Activated CD8-positive, alpha-beta memory T cell treated with anti-CD3 and anti-CD28 coated beads for 36 hours (primary cell): ENCODE measurements at places on chromosomes 7 and 10. TPM values are rescaled to one million over a fixed set of nuclear protein-coding genes. Genes with fewer than 3 reads are reported as not detected.

CDC14C gene
- not detected for total RNA-seq

ARL3 gene
- 9.0 TPM for total RNA-seq

GATA3 gene
- 31.1 TPM for total RNA-seq

VAX1 gene
- total RNA-seq, result not detected

ZNF398 gene
- 13.1 TPM for total RNA-seq

MYH16 gene
- total RNA-seq, result not detected

GNGT1 gene
- total RNA-seq, result not detected

PAPSS2 gene
- total RNA-seq, result 0.11 TPM

HOXA9 gene
- total RNA-seq, result not detected

PPP1R9A gene
- total RNA-seq, result 0.15 TPM

FEZF1 gene
- total RNA-seq, result not detected

FGFR2 gene
- not detected for total RNA-seq

SLC18A2 gene
- total RNA-seq, result 0.04 TPM

AS3MT gene
- not detected for total RNA-seq

VIPR2 gene
- total RNA-seq, result 0.19 TPM

C10orf62 gene
- total RNA-seq, result not detected

SPDYE8 gene
- not detected for total RNA-seq

PALS2 gene
- total RNA-seq, result 31.1 TPM

PHYHIPL gene
- not detected for total RNA-seq

GALNT11 gene
- 21.8 TPM for total RNA-seq

COL17A1 gene
- not detected for total RNA-seq

PDAP1 gene
- 213 TPM for total RNA-seq

TMEM273 gene
- 79.5 TPM for total RNA-seq

AMPH gene
- total RNA-seq, result not detected

NCAPG2 gene
- total RNA-seq, result 85.0 TPM

CLRN3 gene
- total RNA-seq, result not detected

TMEM196 gene
- not detected for total RNA-seq

DNMBP gene
- 2.4 TPM for total RNA-seq

MASTL gene
- 26.2 TPM for total RNA-seq

NME8 gene
- not detected for total RNA-seq

TLX1 gene
- not detected for total RNA-seq

MORN4 gene
- total RNA-seq, result 3.6 TPM

ACSL5 gene
- 57.0 TPM for total RNA-seq

SPDYE2 gene
- total RNA-seq, result not detected

ANKRD30A gene
- total RNA-seq, result not detected

CXCL12 gene
- total RNA-seq, result not detected
